Bronchial epithelial cell (primary cell): ENCODE measurements at places on chromosomes 6 and 20. TPM values are rescaled to one million over a fixed set of nuclear protein-coding genes. Genes with fewer than 3 reads are reported as not detected.

ERVFRD-1 gene
- not detected in 2 replicates for total RNA-seq

SLC17A3 gene
- total RNA-seq: not detected in 2 replicates

PPP1R14C gene
- 72.1 and 80.0 TPM in 2 replicates for total RNA-seq

DEFB110 gene
- not detected in 2 replicates for total RNA-seq

TRIM15 gene
- not detected in 2 replicates for total RNA-seq

PM20D2 gene
- total RNA-seq: 6.1 and 7.1 TPM in 2 replicates

CFB gene
- 2.4 and 2.6 TPM in 2 replicates for total RNA-seq

PTPN1 gene
- 18.4 and 29.6 TPM in 2 replicates for total RNA-seq

RBBP8NL gene
- under 0.01 and 1.0 TPM in 2 replicates for total RNA-seq

LIME1 gene
- 0.53 and 2.0 TPM in 2 replicates for total RNA-seq

TBC1D32 gene
- total RNA-seq: 7.9 TPM in 2 replicates

RAB44 gene
- total RNA-seq: under 0.01 TPM in 2 replicates

C20orf144 gene
- 0.13 TPM in 1 of 2 replicates, not detected in the other for total RNA-seq

MOXD1 gene
- 0.13 and 1.6 TPM in 2 replicates for total RNA-seq

LGSN gene
- total RNA-seq: under 0.01 TPM in 2 replicates

SLC22A2 gene
- total RNA-seq: not detected in 2 replicates

UBD gene
- not detected in 2 replicates for total RNA-seq

TFAP2B gene
- total RNA-seq: not detected in 2 replicates

SLC17A9 gene
- total RNA-seq: 0.13 and 0.53 TPM in 2 replicates

BHLHE23 gene
- not detected in 2 replicates for total RNA-seq

NFS1 gene
- total RNA-seq: 14.1 and 15.5 TPM in 2 replicates

PSORS1C2 gene
- not detected in 2 replicates for total RNA-seq

CDC5L gene
- 16.8 and 18.9 TPM in 2 replicates for total RNA-seq

BMP7 gene
- not detected in 2 replicates for total RNA-seq

OR12D3 gene
- total RNA-seq: not detected in 2 replicates

SLC22A16 gene
- total RNA-seq: not detected in 2 replicates

BAK1 gene
- 25.5 and 47.5 TPM in 2 replicates for total RNA-seq

WFDC8 gene
- total RNA-seq: not detected in 2 replicates

NOTCH4 gene
- total RNA-seq: 0.26 and 0.38 TPM in 2 replicates

PPIL6 gene
- total RNA-seq: 8.4 and 9.3 TPM in 2 replicates

OR2B6 gene
- not detected in 2 replicates for total RNA-seq

PLA2G7 gene
- total RNA-seq: not detected in 2 replicates

RSPH9 gene
- under 0.01 and 0.13 TPM in 2 replicates for total RNA-seq

RFX6 gene
- not detected in 2 replicates for total RNA-seq

CRISP3 gene
- under 0.01 and 2.4 TPM in 2 replicates for total RNA-seq

ZNF165 gene
- 2.6 and 4.7 TPM in 2 replicates for total RNA-seq

SLX4IP gene
- total RNA-seq: 3.9 and 4.9 TPM in 2 replicates

TSBP1 gene
- total RNA-seq: not detected in 2 replicates

HLA-DRB1 gene
- total RNA-seq: 0.13 TPM in 1 of 2 replicates, not detected in the other

RHAG gene
- not detected in 2 replicates for total RNA-seq

PROCR gene
- 61.3 and 127 TPM in 2 replicates for total RNA-seq

PTCRA gene
- total RNA-seq: not detected in 2 replicates

TTK gene
- 0.26 TPM in 2 replicates for total RNA-seq

CPNE5 gene
- not detected in 2 replicates for total RNA-seq

ZC3H12D gene
- under 0.01 TPM in 2 replicates for total RNA-seq

SOX18 gene
- total RNA-seq: not detected in 2 replicates

CLDN20 gene
- total RNA-seq: not detected in 2 replicates

SLC16A10 gene
- total RNA-seq: under 0.01 and 0.26 TPM in 2 replicates

DEFB124 gene
- not detected in 2 replicates for total RNA-seq

GID8 gene
- 69.2 and 71.2 TPM in 2 replicates for total RNA-seq

EYS gene
- total RNA-seq: 0.26 and 0.53 TPM in 2 replicates
